ENCODE measurements at places on chromosomes 2 and 18.

DNA sequence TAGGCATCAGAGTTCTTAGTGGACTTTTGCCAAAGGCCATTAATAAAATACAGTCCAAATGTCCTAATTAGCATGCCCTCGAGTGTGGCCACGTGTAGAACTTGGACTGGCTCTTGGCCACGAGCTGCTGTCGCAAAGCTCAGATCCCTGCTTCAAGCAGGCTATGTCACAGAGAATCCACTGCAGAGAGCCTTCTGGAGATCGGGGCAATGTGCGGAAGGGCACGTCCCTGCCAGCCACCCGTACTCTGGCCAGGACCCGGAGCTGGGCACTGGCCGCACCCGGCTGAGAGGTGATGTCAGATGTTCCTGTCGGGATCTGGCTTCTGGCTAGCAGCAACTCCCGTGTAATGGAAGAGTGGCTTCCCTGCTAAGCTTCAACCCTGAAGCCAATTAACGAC is 432.7 kb upstream of the ID2 start:
- no peak for DNase-seq

DNA sequence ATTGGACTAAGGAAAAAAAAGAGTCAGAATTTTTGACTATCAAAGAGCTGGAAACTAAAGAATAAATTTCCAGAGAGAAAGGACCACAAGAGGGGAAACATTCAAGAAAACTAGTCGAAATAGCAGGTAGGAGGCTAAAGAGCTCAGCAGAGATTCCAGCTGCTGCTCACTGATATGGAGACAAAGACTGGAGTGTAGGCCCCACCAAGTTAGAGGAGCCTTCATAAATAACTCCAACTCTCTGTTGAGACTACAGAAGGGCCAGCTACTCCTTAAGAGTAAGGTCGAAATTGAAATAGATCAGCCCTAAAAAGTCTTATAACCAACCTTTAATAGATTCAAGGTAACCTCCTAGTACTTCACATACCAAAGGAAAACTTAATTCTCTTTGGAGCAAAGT is 31.1 kb downstream of the SS18 start:
- no peak for DNase-seq

- DNase-seq, result peak; percentile 66
Measured at GRCh38 chr2:232592772-232593395, 40.5 kb upstream of the EFHD1 start.

- DNase-seq, result no peak
Measured at GRCh38 chr2:69693775-69694450, 48.0 kb upstream of the ANXA4 start.

DNA sequence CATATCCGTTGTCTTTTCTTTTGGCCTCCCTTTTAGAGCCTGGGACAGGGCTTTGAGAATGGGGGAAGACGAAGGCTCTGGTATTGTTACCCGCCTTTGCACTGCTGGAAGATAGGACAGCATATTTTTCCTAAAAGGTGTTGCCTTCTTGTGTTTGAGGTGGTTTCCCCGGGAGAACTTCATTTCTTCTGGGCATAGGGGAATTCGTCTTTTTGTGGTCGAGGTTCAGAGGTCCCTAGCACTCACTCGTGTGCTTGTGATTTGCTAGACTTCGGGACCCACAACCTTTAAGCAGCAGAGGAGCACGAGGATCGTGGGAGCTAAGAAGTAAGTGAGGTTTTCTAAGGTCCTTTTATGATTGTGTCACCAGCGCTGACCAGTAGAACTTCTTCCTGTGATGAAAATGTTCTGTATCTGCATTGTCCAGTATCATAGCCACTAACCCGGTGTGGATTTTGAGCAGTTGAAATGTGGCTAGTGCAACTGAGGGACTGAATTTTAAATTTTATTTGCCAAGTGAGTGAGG is 611 bp downstream of the ZNF512 start:
- DNase-seq, result no peak

DNA sequence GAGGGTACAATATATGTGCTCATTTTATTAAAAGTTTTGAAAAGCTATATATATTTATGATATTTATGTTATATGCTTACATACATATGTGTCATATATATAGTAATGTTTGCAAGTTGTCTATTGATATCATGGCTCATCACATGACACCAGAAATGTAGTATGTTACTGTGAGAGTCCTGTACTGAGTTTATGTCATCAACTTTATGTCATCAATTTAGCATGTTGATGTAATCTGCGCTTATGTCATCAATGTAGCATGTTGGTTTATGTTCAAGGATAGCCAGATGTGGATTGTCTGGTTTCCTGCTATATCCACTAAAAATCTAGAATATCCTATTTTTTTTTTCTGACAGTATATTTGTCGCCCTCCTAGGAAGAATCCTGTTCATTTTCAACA is 77.4 kb downstream of the APLF start:
- DNase-seq, result no peak

DNA sequence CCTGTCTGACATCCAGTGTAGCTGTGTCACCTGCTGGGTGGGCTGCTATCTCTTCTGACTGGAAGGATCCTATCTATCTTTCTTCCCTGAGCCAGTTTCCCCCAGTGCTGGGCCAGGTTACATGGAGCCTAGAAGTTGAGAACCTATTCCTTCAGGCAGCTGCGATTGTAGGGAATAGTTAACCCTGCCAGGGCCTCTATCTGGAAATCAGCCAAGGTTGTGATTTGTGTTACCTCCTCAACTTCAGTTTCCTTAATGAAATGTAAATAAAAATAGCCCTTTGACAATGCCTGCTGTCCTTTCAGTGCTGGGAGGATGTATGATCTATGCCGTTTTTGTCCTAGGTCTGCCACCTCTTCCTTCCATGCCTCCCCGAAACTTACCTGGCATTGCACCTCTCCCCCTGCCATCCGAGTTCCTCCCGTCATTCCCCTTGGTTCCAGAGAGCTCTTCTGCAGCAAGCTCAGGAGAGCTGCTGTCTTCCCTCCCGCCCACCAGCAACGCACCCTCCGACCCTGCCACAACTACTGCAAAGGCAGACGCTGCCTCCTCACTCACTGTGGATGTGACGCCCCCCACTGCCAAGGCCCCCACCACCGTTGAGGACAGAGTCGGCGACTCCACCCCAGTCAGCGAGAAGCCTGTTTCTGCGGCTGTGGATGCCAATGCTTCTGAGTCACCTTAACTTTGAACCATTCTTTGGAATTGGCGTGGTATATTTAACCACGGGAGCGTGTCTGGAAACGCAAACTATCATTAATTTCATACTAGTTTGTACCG is 36.6 kb downstream of the GORASP2 start:
- DNase-seq, result peak; percentile 52

- no peak for DNase-seq
Measured at GRCh38 chr2:200081236-200081635, 125.9 kb downstream of the MAIP1 start.

GRCh38 chr2:3513026-3513810 is 6.1 kb downstream of the ADI1 start:
- no peak for DNase-seq
